IMR-90 (cell line): ENCODE measurements at places on chromosomes 13 and 19. TPM values are rescaled to one million over a fixed set of nuclear protein-coding genes. Genes with fewer than 3 reads are reported as not detected.
A peak's percentile ranks its signal among the peaks of the same experiment; 100 is the strongest.

GRCh38 chr13:94656766-94657165 is 55.1 kb downstream of the GPR180 start:
- DNase-seq, result peak; percentile 99

DNA sequence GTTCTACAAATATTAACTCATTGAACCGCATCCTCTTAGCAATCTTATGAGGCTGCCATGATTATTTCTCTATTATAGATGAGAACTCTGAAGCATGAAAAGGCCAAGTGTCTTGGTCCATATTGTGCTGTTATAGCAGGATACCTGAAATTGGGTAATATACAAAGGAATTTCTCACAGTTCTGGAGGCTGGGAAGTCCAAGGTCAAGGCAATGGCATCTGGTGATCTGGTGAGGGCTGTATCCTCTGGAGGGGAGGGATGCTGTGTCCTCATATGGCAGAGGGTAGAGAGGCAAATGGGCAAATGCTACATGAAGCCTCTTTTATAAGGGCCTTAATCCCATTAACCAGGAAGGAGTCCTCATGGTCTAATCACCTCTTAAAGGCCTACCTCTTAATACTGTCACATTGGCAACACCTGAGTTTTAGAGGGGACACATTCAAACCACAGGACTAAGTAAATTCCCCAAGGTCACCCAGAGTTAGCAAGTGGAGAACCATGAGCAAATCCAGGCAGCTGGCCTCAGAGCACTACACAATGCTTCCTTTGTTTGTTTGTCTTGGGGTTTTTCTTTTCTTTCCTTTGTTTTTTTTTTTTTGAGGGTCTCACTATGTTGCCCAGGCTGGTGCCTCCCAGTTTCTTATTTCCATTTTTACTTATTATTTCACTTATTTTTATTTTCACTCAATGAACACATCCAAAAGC is 55.9 kb upstream of the LATS2 start:
- no peak for DNase-seq

DNA sequence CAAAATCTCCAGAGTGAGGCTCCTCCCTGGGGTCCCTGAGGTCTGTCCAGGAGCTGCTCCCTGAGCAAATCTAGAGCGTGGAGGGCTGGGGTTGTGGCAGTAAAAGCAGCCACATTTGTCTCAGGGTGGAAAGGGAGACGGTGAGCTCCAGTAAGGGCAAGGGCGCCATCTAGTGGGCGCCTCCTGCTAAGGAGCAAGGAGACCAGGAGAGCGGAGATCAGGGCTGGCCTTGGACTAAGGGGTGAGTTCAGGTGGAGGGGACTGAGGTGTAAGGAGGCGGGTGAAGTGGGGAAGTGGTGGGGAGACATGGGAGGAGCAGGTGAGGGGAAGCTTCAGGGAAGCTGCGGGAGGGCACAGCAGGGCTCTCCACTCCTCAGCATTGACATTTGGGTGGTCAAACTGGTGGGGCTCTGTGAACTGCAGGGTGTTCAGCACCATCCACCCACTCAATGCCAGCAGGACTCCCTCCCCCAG is 5.3 kb upstream of the CEACAM21 start:
- DNase-seq, result peak; percentile 57

- DNase-seq, result no peak
Observed at GRCh38 chr13:51549593-51549992, 34.7 kb upstream of the WDFY2 start.

The ADM5 gene
- 0.18 and 0.28 TPM in 2 replicates for total RNA-seq

GRCh38 chr13:103067751-103068555 is 1.7 kb upstream of the SLC10A2 start:
- DNase-seq, result no peak

The KIR3DL1 gene
- total RNA-seq, result not detected in 2 replicates

GRCh38 chr13:66180836-66181235 is 1049.3 kb downstream of the PCDH9 start:
- DNase-seq, result no peak

DNA sequence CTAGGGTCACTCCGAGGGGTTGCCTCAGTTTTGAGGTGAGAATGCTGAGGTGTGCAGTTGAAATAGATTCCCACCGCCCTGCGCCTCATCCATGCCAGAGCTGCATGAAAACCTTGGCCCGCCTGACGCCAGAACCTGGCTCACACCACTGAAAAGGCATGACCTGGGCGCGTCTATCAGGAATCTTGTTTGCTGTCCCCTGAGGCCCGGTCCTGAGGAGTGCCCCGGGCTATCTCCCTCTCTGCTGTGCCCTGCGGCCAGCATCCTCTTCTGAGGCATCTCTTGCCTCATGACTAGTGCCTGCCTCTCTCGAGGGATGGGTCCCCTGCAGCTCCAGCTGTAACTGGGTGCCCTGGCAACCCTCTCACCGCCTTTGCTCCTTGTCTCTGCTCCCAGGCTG is 28.1 kb downstream of the SMARCA4 start:
- DNase-seq, result no peak

The IL4I1 gene
- under 0.01 and 0.36 TPM in 2 replicates for total RNA-seq

The SLC25A41 gene
- not detected in 2 replicates for total RNA-seq

DNA sequence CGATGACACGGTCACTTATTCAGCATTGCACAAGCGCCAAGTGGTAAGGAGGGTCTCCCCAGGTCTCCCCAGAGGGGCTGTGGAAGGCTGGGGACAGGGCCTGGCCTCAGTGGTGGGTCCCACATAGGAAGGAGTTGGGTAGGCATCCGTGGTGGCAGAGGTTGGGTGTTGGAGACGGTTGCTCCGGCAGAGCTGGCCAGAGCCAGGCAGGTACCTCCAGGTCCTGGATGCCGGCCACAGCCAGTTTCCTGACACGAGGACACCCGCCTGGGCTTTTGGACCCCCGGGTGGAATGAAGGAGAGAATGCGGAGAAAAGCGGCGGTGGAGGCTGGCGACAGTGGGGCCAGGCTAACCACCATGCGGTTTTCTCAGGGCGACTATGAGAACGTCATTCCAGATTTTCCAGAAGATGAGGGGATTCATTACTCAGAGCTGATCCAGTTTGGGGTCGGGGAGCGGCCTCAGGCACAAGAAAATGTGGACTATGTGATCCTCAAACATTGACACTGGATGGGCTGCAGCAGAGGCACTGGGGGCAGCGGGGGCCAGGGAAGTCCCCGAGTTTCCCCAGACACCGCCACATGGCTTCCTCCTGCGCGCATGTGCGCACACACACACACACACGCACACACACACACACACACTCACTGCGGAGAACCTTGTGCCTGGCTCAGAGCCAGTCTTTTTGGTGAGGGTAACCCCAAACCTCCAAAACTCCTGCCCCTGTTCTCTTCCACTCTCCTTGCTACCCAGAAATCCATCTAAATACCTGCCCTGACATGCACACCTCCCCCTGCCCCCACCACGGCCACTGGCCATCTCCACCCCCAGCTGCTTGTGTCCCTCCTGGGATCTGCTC is 1.3 kb upstream of the FFAR1 start:
- DNase-seq, result no peak

- peak; percentile 23 for DNase-seq
Observed at GRCh38 chr13:39263033-39263432, 224.8 kb downstream of the NHLRC3 start.

- no peak for DNase-seq
Observed at GRCh38 chr13:39967199-39967959, 311.9 kb downstream of the COG6 start.

The TINCR gene
- not detected in 2 replicates for total RNA-seq

The PIN1 gene
- total RNA-seq, result 76.0 and 77.2 TPM in 2 replicates

DNA sequence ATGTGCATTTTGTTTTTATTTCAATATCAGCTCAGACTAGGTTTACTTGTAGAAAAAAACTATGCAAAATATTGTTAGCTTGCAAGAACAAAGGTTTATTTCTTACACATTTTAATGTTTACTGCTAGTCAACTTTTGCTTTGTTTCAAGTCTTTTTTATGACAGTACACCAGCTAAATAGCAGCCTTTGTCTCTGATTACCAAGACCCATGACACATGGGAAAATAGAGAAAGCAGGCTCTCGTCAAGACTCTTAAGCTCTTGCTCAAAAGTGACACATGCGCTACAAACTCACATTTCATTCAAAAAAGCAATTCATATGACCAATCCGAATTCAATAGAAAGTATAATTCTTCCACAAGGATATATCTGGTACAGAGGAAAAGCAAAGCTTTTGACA is 642.3 kb upstream of the SLITRK1 start:
- no peak for DNase-seq

DNA sequence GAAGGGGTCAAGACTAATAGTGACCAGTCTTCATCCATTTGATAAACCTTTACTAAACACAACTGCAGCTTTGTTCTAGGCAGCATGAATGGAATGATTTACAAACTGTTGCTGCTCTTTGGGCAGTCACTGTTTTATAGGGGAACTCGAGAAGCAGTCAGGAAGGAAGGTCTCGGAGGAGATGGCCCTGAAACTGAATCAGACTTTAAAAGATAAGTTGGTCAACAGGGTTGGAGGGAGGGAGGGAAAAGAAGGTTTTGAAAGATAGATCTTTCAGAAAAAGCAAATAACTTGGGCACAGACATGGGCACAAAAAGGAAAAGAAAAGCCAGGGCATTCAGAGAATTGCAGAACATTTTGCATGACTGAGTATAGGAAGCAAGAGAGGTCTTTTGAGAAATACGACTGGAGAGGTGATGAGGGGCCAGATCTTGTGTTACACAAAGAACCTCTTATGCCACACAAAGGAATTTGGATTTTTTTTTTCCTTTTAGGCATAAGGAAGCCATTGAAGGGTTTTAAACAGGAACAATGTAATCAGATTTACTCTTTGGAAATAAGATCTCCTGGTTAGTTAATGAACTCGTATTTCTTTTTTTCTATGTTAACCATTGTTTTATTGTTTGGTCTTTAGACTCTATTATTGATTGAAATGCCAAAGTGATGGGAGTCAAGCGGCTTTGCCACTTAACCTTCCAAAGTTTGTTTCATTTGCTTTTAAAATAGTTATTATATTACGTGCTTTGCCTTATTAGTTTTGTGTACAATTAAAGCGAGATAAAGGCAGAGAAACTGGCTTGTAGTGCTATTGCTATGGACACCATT is 37.5 kb upstream of the SACS start:
- no peak for DNase-seq

- DNase-seq, result no peak
Observed at GRCh38 chr13:58437427-58437826, 805.9 kb downstream of the PCDH17 start.

The OR7A10 gene
- total RNA-seq, result not detected in 2 replicates
